ENCODE measurements at places on chromosomes 12 and 14. TPM values are rescaled to one million over a fixed set of nuclear protein-coding genes. Genes with fewer than 3 reads are reported as not detected.
A peak's percentile ranks its signal among the peaks of the same experiment; 100 is the strongest.

DNA sequence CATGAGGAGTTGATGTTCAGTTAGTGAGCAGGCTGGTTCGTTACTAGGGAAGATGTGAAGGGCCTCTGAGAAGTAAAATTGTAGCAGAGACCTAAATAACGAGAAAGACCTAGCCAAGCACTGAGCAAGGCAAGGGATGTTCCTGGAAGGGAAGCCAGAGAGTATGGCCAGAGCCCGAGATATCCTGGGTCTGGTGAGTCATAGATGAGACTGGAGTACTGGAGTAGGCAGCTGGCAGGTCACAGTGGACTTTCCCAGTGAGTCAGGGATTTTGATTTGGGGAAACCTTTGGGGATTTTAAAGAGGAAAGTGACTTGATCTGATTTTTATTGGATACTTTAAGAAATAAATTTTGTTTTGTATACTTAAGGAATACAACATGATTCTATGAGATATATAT is 369.0 kb downstream of the DIO2 start:
- DNase-seq, result peak; percentile 40
- no peak overlapping the region for H3K27ac ChIP-seq
- no peak overlapping the region for H3K4me3 ChIP-seq
- H3K27me3 ChIP-seq, result no peaks in the 10 kb centered on the region
- no peaks in the 10 kb centered on the region for H3K36me3 ChIP-seq
- H3K4me1 ChIP-seq, result no peaks in the 10 kb centered on the region

GRCh38 chr14:90276646-90277367 is 20.5 kb downstream of the PSMC1 start:
- no peaks in the 10 kb centered on the region for H3K4me1 ChIP-seq
- no peak for DNase-seq
- H3K27ac ChIP-seq, result no peak overlapping the region
- H3K36me3 ChIP-seq, result peaks cover 91% of the 10 kb centered on the region
- no peaks in the 10 kb centered on the region for H3K27me3 ChIP-seq

DNA sequence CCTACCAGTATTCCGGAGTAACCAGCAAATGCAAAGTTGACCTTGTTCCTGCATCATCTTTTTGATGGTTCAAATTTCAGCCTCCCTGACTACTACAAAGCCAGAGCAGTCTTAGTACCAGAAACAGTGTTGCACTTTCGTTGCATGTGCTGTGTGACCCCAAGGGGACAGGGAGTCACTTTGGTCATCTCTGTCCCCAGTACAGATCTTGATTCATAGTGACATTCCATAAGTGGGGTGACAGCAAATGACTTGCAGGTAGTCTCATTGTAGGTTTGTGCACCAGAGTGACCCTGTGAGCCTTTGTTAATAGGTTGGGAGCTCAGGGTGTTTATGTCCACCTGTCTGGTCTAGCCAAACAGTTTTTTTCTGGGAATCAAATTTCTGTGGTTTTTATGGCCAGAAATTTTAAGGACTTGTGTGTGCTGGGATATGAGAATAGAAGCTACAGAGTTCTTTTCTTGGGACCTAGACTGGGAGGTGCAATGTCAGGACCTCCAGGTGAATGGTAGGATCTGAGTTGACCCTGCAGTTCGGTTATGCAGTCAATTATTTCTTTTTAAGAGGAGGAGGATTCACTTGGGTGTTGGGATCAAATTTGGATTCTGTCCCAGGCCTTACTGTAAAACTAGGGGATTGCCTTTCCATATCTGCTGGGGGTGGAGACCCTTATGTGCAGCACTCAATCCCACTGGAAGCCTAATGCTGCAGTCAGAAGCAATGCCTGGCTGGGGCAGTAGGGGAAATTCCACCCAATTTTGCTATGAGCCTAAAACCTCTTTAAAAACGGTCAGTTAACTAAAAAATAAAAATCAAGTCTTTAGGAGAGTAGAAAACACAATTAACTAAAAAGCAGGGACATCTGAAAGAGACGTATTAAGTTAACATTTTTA is 10.1 kb downstream of the EIF5 start:
- peaks cover 17% of the 10 kb centered on the region for H3K4me1 ChIP-seq
- H3K27me3 ChIP-seq, result no peaks in the 10 kb centered on the region
- peaks cover 60% of the 10 kb centered on the region for H3K36me3 ChIP-seq

- H3K27ac ChIP-seq, result no peak overlapping the region
- no peaks in the 10 kb centered on the region for H3K36me3 ChIP-seq
- no peak for DNase-seq
- no peaks in the 10 kb centered on the region for H3K4me1 ChIP-seq
These were observed 45.4 kb upstream of the GZMB start for GRCh38 chr14:24679248-24679961.

GRCh38 chr14:50462111-50462510 is 65.4 kb upstream of the CDKL1 start:
- H3K4me1 ChIP-seq, result no peaks in the 10 kb centered on the region
- H3K4me3 ChIP-seq, result no peak overlapping the region
- no peak for DNase-seq
- no peak overlapping the region for H3K27ac ChIP-seq
- no peaks in the 10 kb centered on the region for H3K27me3 ChIP-seq
- peaks cover 73% of the 10 kb centered on the region for H3K36me3 ChIP-seq

- no peaks in the 10 kb centered on the region for H3K36me3 ChIP-seq
- H3K4me1 ChIP-seq, result no peaks in the 10 kb centered on the region
- no peak overlapping the region for H3K4me3 ChIP-seq
- DNase-seq, result no peak
- H3K27ac ChIP-seq, result no peak overlapping the region
These were observed 66.1 kb upstream of the GRIP1 start for GRCh38 chr12:66744956-66745383.

- H3K27ac ChIP-seq, result no peak overlapping the region
- H3K36me3 ChIP-seq, result no peaks in the 10 kb centered on the region
- H3K4me1 ChIP-seq, result peaks cover 69% of the 10 kb centered on the region
- no peak for DNase-seq
- H3K4me3 ChIP-seq, result no peak overlapping the region
These were observed 139.1 kb downstream of the MED13L start for GRCh38 chr12:116138364-116138763.

DNA sequence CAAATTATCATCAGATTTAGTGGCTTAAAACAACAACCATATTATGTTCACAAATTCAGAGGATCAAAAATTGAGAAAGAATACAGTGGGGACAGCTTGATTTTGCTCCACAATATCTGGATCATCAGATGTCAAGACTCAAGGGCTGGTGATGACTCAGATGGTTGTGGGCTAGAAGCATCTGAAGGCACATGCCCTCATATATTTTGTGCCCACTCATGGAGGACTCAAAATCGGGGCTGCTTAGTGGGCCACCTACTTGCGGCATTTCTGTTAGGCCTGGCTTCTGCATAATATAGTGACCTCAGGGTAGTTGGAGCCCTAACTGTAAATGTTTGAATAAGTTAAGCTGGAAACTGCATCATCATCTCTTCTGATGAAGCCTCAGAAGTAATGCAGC is 584.5 kb downstream of the SLC16A7 start:
- no peaks in the 10 kb centered on the region for H3K27me3 ChIP-seq
- DNase-seq, result no peak
- no peaks in the 10 kb centered on the region for H3K4me1 ChIP-seq
- H3K27ac ChIP-seq, result no peak overlapping the region
- H3K36me3 ChIP-seq, result no peaks in the 10 kb centered on the region

DNA sequence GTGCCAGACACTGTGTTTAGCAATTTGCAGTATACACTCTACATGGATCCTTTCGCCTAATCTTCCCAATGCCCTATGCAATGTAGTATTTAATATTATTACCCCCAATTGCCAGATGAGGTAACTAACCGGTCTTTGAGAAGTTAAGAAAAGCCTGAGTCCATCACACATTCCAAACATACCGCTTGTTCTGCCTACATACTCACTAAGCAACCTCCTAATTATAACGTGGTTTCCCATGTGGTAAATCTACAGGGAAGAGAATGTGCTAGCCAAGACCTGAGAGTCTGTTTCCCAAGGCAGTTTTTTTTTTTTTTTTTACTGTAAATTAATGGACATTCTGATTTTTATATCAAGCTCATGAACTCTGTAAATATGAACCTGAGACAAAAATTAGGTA is 37.2 kb downstream of the ATP2B1 start:
- no peak for DNase-seq
- H3K27ac ChIP-seq, result no peak overlapping the region

GRCh38 chr14:61334197-61334701 is 12.9 kb downstream of the PRKCH start:
- no peaks in the 10 kb centered on the region for H3K36me3 ChIP-seq
- no peaks in the 10 kb centered on the region for H3K4me1 ChIP-seq
- H3K27ac ChIP-seq, result no peak overlapping the region
- no peak for DNase-seq

GRCh38 chr12:104596134-104596799 is 139.5 kb downstream of the CHST11 start:
- no peak for DNase-seq
- H3K27ac ChIP-seq, result no peak overlapping the region
- no peaks in the 10 kb centered on the region for H3K36me3 ChIP-seq
- H3K4me1 ChIP-seq, result no peaks in the 10 kb centered on the region
- H3K27me3 ChIP-seq, result no peaks in the 10 kb centered on the region

GRCh38 chr14:85911044-85911443 is 381.1 kb downstream of the FLRT2 start:
- H3K27ac ChIP-seq, result no peak overlapping the region
- DNase-seq, result no peak
- H3K4me1 ChIP-seq, result no peaks in the 10 kb centered on the region

The MUCL1 gene
- not detected for total RNA-seq

The GPRC5D gene
- not detected for total RNA-seq

The SOCS2 gene
- total RNA-seq, result 10.6 TPM

The LEMD3 gene
- 13.7 TPM for total RNA-seq

The CMA1 gene
- 0.92 TPM for total RNA-seq

Measured in psoas muscle (tissue), 8 donors.